ENCODE measurements at places on chromosomes 2 and 18. TPM values are rescaled to one million over a fixed set of nuclear protein-coding genes. Genes with fewer than 3 reads are reported as not detected.

GRCh38 chr2:99619151-99619550, 129.3 kb upstream of the REV1 start:
- no peaks in the 10 kb centered on the region for H3K27me3 ChIP-seq
- H3K27ac ChIP-seq: no peak overlapping the region
- no peaks in the 10 kb centered on the region for H3K36me3 ChIP-seq
- H3K4me1 ChIP-seq: peaks cover 35% of the 10 kb centered on the region

GRCh38 chr2:237432484-237433092, 18.6 kb upstream of the COL6A3 start:
- no peaks in the 10 kb centered on the region for H3K27me3 ChIP-seq
- peak overlapping the region; percentile 93 for H3K27ac ChIP-seq
- no peaks in the 10 kb centered on the region for H3K36me3 ChIP-seq
- no peak for DNase-seq

GRCh38 chr2:237475704-237476141, 11.3 kb upstream of the MLPH start:
- no peaks in the 10 kb centered on the region for H3K27me3 ChIP-seq

D2HGDH gene
- total RNA-seq: 14.5 TPM

GRCh38 chr2:143759455-143759854, 630.2 kb downstream of the ARHGAP15 start:
- H3K27ac ChIP-seq: no peak overlapping the region
- no peaks in the 10 kb centered on the region for H3K36me3 ChIP-seq
- no peaks in the 10 kb centered on the region for H3K27me3 ChIP-seq
- DNase-seq: no peak
- H3K4me3 ChIP-seq: no peak overlapping the region
- H3K4me1 ChIP-seq: peaks cover 6% of the 10 kb centered on the region

DNA sequence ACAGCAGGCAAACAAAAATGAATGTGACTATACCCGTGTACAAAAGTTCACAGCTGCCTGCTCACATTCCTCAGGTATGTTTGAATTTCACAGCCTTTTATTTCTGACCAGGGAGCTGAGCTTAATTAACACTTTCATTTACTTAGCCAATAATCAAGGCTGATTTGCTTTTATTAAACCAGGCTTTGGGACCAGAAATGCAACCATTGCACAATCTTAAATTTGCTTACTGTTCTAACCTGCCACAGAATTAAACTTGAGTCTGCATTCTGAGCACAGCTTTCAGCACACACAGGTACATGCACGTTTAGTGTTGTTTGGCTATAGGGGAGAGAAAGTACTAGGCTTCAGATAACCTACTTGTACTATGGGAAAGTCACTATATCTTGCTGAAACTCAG, 372.4 kb upstream of the ATP5MC3 start:
- peaks cover 33% of the 10 kb centered on the region for H3K27me3 ChIP-seq
- no peak overlapping the region for H3K4me3 ChIP-seq
- no peak overlapping the region for H3K27ac ChIP-seq
- H3K36me3 ChIP-seq: no peaks in the 10 kb centered on the region

DNA sequence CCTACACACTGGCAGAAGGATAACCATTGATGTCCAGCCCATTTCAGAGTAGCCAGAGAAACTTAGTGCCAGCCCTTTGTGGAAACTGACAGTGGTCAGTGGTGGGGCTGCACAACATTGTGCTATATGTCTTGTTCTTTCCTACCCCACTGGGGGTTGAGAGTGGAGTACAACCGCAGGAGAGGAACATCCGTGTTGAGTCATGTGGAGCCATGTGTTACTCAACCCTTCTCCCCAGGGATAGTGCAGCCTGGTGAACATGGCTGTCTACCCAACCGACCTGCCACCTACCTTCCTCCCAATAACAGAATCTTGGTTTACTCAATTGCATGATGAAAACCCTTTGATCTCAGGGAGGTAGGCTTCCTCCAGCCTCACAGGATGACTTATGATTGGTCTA, 65.3 kb upstream of the MAPK4 start:
- no peaks in the 10 kb centered on the region for H3K4me1 ChIP-seq
- peaks cover 18% of the 10 kb centered on the region for H3K27me3 ChIP-seq

DNA sequence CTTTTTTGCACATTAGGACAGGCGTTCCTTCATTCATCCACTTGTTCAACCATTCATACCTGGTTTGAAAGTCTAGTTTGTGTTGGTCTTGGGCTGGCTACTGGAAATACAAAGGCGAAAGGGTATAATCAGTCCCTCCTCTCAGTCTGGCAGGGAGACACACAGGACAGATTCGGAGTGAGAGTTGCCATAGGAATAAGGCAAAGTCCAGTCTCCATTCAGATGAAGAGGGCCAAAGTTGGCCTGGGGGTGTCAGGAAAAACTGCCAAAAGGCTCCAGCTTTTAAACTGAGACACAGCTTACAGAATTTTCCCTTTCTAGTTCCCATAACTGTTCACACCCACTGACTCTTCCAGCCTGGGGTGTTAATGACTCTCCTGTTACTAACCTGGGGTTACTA, 96.3 kb upstream of the AQP4 start:
- no peak overlapping the region for H3K27ac ChIP-seq
- peaks cover 5% of the 10 kb centered on the region for H3K27me3 ChIP-seq
- no peaks in the 10 kb centered on the region for H3K36me3 ChIP-seq
- H3K4me3 ChIP-seq: no peak overlapping the region
- no peak for DNase-seq

- DNase-seq: no peak
- H3K27ac ChIP-seq: no peak overlapping the region
- no peaks in the 10 kb centered on the region for H3K36me3 ChIP-seq
These were observed 36.5 kb downstream of the MGAT5 start for GRCh38 chr2:134290358-134290757.

CYS1 gene
- total RNA-seq: 7.0 TPM

GRCh38 chr2:43212216-43212835, 14.1 kb downstream of the ZFP36L2 start:
- no peak overlapping the region for H3K27ac ChIP-seq
- H3K36me3 ChIP-seq: no peaks in the 10 kb centered on the region
- H3K27me3 ChIP-seq: no peaks in the 10 kb centered on the region
- no peak for DNase-seq
- peaks cover 12% of the 10 kb centered on the region for H3K4me1 ChIP-seq
- no peak overlapping the region for H3K4me3 ChIP-seq

- peaks cover 21% of the 10 kb centered on the region for H3K36me3 ChIP-seq
- peaks cover 34% of the 10 kb centered on the region for H3K4me1 ChIP-seq
- DNase-seq: no peak
- no peaks in the 10 kb centered on the region for H3K27me3 ChIP-seq
- H3K27ac ChIP-seq: no peak overlapping the region
These were observed 170.2 kb downstream of the ATAD2B start for GRCh38 chr2:23756593-23757292.

ZNF521 gene
- 29.7 TPM for total RNA-seq

DNA sequence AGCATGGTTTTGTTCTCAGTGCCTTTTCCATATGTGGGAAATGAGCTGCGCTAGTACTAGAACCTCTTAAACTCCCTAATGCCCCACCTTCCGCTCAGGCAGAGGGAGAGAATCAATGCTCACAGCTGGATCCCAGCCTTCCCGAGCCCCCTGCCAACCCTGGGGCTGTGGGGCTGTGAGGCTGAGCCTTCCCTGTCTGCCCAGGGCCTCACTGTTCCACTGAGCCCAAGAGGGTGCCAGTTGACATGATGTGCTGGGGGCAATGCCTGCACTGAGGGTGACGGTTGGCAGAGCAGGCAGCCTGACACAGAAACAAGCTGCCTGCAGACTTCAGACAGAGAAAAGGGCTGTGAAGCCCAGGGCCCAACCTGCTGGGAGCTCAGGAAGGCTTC, 602.4 kb upstream of the RAB6C start:
- no peak for DNase-seq
- no peak overlapping the region for H3K4me3 ChIP-seq
- H3K27ac ChIP-seq: no peak overlapping the region
- H3K27me3 ChIP-seq: peaks cover 2% of the 10 kb centered on the region
- no peaks in the 10 kb centered on the region for H3K36me3 ChIP-seq

GRCh38 chr18:44039826-44040225, 640.9 kb upstream of the SETBP1 start:
- no peaks in the 10 kb centered on the region for H3K27me3 ChIP-seq
- H3K4me3 ChIP-seq: no peak overlapping the region
- no peak for DNase-seq
- no peak overlapping the region for H3K27ac ChIP-seq
- peaks cover 8% of the 10 kb centered on the region for H3K4me1 ChIP-seq

KYNU gene
- total RNA-seq: not detected

DNA sequence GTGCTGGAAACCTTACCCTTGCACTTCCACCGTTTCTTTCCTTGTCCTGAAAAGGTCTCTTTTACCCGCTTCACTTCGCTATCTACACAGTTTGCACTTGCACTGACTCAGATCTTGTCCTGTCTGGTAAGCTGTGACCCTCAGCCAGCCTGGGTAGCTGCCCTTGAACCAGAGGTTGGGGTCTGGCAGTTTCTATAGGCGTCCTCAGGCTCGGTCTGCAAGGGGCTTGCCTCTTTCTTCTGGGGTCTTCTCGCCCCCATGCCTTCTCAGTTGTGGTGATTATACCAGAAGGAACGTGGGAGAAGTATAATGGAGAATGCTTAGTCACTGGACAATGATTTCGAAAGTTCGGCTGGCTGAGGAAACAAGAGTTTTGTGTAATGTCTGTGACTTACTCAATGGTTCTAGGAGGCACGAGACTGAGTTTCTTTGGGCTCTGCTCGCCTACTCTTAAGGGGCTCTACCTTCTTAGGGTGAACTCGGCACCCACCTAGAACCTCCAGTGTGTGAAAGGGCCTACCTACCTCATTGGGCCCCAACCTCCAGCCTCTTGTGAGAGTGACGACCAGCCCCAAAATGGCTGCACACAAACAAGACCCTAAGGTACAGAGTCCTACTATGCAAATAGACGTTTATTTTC, 6.9 kb upstream of the STAT1 start:
- peaks cover 3% of the 10 kb centered on the region for H3K4me1 ChIP-seq
- no peaks in the 10 kb centered on the region for H3K36me3 ChIP-seq
- no peak overlapping the region for H3K4me3 ChIP-seq
- DNase-seq: no peak
- H3K27me3 ChIP-seq: no peaks in the 10 kb centered on the region
- H3K27ac ChIP-seq: no peak overlapping the region

DNA sequence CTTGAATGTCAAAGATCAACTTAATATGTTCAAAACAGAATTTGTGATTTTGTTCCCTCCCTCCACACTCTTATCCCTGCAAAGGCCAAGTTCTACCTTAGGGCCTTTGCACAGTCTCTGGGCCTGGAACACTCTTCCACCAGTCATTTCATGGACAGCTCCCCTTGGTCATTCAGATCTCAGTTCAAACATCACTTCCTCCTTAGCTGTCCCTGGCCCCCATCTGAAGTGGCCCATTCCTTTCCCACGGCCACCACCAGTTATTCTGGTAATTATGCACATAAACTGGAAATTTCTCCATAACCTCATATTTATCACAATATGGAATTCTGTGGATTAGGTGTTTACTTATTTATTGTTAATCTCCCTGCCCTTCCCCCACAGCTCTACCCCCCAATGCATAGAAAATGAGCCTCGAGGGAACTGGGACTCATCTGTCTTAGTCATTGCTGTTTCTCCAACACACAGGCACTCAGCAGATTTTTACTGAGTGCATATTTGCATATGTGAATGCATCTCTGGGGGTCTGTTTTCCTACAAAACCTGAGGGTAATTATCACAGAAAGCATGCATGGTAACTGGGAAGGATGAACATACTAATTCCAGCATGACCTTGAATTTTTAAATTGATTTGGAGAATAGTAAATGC, 35.5 kb upstream of the SPTBN1 start:
- H3K36me3 ChIP-seq: no peaks in the 10 kb centered on the region
- no peaks in the 10 kb centered on the region for H3K27me3 ChIP-seq
- DNase-seq: no peak
- no peak overlapping the region for H3K27ac ChIP-seq

DNA sequence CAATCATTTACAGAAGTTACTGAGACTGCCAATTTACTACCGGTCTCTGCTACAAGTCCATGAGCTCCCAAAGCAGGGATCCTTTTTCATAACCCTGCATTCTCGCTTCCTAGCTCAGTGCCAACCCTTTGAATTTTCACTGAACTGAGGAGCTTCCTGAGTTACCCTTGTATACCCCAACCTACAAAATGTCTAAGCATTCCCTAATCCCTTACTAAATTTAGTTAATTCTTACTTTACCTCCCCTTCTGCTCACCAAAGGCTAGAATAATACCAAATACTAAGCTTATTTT, 9.6 kb downstream of the MAT2A start:
- H3K36me3 ChIP-seq: peaks cover 10% of the 10 kb centered on the region
- peak overlapping the region; percentile 53 for H3K27ac ChIP-seq
- DNase-seq: no peak

NAGK gene
- total RNA-seq: 185 TPM

DNA sequence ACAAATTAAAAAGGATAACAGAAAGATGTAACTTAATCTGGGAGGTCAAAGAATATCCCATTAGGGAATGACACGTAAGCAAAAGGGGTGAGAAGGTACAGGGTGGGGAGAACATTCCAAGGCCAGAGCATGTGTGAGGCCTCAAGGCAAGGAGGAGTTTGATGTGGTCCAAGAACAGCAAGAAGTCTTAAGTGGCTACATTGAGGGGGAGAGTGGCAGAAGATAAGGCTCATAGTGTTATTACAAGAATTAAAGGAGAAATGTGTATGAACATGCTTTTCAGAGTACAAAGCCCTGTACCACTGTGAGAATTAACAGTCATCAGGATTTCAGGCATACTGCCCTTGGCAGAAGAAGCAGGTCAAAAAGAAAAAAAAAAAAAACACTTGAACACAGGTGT, 174.4 kb upstream of the ERBB4 start:
- H3K27me3 ChIP-seq: peaks cover 5% of the 10 kb centered on the region
- peaks cover 13% of the 10 kb centered on the region for H3K4me1 ChIP-seq
- DNase-seq: no peak
- peaks cover 2% of the 10 kb centered on the region for H3K36me3 ChIP-seq

- no peak for DNase-seq
- H3K4me3 ChIP-seq: no peak overlapping the region
- peaks cover 14% of the 10 kb centered on the region for H3K4me1 ChIP-seq
- H3K36me3 ChIP-seq: no peaks in the 10 kb centered on the region
These were observed 299.0 kb upstream of the FBXO11 start for GRCh38 chr2:48205137-48205798.

HRH4 gene
- not detected for total RNA-seq

All from chondrocyte (in vitro differentiated cells).